ENCODE measurements at places on chromosomes 7 and 10. TPM values are rescaled to one million over a fixed set of nuclear protein-coding genes. Genes with fewer than 3 reads are reported as not detected.
A peak's percentile ranks its signal among the peaks of the same experiment; 100 is the strongest.

TEX47 gene
- not detected for total RNA-seq

SFTPA2 gene
- not detected for total RNA-seq

MRLN gene
- not detected for total RNA-seq

DNA sequence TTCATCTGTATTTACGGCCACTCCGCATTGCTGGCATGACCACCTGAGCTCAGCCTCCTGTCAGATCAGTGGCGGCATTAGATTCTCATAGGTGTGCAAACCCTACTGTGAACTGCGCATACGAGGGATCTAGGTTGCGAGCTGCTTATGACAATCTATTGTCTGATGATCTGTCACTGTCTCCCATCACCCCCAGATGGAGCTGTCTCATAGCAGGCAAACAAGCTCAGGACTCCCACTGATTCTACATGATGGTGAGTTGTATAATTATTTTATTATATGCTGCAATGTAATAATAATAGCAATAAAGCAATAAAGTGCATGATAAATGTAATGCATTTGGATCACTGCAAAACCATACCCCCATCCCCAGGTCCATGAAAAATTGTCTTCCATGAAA lies 1172.9 kb upstream of the AUTS2 start:
- DNase-seq = no peak

DNA sequence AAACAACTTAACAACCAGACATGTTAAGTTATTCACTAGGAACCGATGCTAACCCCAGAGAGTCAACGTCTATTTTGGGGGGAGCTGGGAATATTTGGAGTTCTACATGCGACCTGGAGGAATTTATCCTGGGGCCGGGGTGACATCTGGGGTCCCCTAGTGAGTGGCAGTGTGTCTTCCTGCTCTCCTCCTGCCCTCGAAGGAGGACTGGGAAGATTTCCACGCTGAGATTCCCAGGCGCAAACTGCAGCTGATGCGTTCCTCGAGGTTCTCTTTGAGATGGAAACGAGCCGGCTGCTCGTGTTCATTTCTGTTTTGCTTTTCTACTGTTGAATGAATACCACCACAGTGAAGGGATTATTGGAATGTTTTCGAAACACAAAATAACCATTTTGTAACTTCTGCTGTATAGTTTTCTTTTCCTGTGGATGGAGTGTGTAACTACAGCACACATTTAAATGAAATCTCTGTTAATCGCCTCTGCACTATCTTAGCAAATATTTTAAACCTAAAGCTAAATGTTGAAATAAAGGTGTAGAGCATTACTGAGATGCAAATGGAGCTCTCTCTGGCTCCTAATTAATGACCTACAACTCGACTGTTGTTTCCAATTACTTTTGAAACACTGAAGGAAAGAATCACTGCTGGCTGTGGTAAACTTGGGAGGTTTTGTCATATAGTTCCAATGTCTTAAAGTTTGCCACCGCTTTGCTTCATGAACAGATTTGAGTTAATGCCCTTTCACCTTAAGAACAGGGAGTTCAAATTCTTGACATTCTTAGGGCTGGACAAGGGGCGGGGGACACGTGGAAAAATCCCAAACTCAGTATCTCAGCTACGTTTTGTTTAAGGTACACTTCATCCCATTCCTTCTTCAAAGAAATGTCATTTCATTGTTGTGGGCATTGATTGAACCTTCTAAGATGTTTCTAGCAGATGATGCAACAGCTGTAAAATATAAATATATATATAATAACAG lies 21.1 kb downstream of the GATA3 start:
- peak; percentile 52 for DNase-seq

GRCh38 chr7:301291-302053 lies 11.5 kb downstream of the FOXL3 start:
- DNase-seq = peak; percentile 76

- DNase-seq = no peak
Observed at GRCh38 chr7:116575853-116576252, 51.0 kb downstream of the CAV1 start.

All from osteoblast (primary cell).